ENCODE measurements at places on chromosomes 1 and 21. TPM values are rescaled to one million over a fixed set of nuclear protein-coding genes. Genes with fewer than 3 reads are reported as not detected.
A peak's percentile ranks its signal among the peaks of the same experiment; 100 is the strongest.

Gene ANGPTL3
- total RNA-seq = not detected

Gene AMY1B
- total RNA-seq = not detected

- peak; percentile 64 for DNase-seq
Observed at GRCh38 chr1:155591770-155592169, 18.2 kb upstream of the MSTO1 start.

- DNase-seq = no peak
Observed at GRCh38 chr1:171834821-171835220, 6.5 kb upstream of the DNM3 start.

Gene LCE1A
- total RNA-seq = not detected

GRCh38 chr1:3893190-3893589 is 6.9 kb downstream of the C1orf174 start:
- DNase-seq = no peak

Gene SPATA1
- total RNA-seq = 0.19 TPM

- DNase-seq = no peak
Observed at GRCh38 chr1:63592536-63593302, 492 bp upstream of the PGM1 start.

DNA sequence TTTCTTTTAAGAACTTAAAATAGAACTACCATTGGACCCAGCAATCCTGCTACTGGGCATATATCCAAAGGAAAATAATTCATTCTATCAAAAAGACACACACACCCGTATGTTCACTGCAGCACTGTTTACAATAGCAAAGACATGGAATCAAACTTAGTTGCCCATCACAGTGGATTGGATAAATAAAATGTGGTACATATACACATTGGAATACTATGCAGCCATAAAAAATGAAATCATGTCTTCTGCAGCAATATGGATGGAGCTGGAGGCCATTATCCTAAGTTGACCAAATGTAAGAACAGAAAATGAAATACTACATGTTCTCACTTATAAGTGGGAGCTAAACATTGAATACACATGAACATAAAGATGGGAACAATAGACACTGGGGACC is 585.3 kb upstream of the USP24 start:
- DNase-seq = no peak

Gene F5
- total RNA-seq = not detected

Gene PADI6
- not detected for total RNA-seq

Gene RSPO1
- not detected for total RNA-seq

DNA sequence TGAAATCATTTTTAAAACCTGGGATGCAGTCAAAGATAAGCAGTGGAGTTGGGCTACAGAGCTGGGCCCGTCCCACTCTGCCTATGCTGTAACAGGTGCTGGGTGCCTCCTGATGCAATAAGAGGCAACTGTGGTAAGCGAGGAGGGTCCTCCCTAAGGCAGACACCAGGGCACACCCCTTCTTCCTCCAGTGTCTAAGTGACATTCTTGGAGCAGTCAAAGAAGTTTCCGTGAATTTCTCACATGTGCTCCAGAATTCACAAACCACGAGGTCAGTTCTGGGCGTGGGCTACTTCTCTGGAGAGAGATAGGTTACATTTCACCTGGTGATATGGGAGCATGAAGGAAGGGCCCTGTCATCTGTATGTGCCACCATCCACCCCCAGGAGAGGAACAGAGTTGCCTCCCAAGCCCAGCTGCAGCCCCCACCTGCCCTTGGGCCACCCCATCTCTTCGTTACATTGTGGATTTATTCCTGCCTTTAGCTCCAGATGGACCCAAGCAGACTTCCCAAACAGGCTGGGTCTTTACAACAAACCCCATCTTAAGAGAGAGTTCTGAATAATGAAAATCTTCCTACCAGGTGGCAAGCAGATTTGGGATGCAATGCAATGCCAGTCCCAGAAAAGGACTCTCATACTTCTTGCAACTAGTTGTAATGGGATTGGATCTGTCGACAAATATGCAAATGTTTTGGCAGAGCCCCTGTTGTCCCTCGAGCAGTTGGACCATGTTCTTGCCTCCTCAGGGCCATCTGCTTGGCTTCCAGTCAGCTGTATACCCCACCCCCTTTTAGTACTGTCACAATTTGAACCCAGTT is 82.5 kb upstream of the CNTN2 start:
- DNase-seq = no peak

Gene FCAMR
- not detected for total RNA-seq

Gene LAMTOR5
- total RNA-seq = 102 TPM

Gene MAEL
- total RNA-seq = not detected

GRCh38 chr1:206952171-206952570 is 5.9 kb upstream of the PIGR start:
- DNase-seq = peak; percentile 71

Gene CSF1
- 33.8 TPM for total RNA-seq

GRCh38 chr1:156002188-156002911 is 18.4 kb downstream of the SSR2 start:
- DNase-seq = no peak

- DNase-seq = no peak
Observed at GRCh38 chr1:244350027-244350426, 101.7 kb downstream of the ADSS2 start.

Gene CFHR2
- not detected for total RNA-seq

Gene SLC5A9
- not detected for total RNA-seq

DNA sequence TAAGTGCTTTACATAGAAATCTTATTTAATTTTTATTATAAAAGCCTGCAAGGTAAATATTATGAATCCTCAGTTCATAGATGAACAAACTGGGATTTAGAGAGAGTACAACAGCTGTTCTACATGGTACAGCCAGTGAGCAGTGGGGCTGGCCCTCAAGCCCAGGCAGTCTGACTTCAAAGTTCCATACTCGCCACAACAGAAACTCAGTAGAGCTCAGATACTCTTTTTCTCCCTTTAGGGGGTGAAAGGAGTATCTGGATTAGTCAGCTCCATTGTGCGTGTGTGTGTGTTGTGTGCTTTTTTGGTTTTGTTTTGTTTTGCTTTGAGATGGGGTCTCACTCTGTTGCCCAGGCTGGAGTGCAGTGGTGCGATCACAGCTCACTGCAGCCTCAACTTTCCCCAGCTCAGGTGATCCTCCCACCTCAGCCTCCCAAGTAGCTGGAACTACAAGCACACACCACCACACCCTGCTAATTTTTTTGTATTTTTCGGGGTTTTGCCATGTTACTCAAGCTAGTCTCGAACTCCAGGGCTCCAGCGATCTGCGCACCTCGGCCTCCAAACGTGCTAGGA is 378.5 kb downstream of the SMYD3 start:
- DNase-seq = no peak

Gene KCNJ15
- 14.8 TPM for total RNA-seq

DNA sequence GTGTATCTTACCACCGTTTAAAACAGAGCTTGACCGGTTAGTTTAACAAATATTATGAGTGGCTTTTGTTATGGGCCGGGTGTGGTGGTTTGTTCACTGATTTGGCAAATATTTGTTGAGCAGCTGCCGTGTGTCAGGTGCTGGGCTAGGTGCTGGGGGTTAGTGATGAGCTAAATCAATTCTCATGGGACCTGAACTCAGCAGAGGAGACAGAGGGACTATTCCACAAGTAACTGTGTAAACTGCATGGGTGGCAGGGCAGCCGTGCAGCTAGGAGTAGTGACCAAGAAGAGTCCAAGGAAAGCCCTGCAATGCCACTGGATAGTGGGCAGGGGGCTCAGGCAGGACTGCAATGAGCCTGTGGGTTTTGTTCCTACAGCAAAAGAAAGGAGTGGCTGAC is 11.2 kb upstream of the C2CD2 start:
- DNase-seq = no peak

Gene UBXN10
- 0.03 TPM for total RNA-seq

Gene C1orf115
- total RNA-seq = not detected

DNA sequence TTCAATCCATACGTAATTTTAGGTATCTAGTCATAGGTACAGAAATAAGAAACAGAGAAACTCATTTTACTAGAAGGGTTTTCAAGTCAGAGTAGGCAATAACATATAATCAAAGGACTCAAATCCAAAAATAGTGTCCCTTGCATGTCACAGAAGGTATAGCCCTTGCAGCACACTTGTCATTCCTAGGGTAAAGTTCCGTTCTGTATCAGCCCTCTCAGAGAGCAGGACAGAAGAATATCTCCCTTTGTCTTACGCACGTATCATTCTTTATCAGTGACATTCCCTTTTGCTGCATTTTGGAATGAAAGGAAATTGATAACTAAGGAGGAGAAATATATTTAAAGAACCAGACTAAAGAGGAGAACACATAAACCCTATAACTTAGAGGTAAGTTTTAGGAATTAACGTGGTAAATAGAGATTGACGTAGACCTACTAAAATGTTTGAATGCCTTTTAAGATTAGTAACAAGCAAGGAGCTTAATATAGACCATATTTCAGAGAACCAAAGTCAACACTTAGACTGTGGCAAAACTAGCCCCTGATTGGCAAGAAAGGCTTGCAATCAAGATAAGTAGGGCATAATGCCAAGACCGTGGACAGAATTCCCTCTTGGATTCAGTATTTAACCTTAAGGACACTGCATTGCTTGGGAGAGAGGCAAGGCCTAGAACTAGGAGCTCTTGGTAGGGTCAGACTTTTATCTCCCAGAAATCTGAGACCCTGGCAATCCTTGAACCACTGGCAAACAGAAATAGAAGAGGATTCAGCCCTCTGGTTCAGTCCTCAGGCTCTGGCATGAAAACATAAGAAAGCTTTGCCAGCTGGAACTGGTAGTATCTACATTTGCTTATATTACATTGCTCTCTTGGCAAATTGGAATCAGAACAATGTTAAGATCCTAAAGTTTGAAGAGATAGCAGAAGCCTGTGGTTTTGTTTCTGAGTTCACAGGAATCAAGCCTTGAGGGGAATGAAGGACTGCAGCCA is 232.1 kb downstream of the ASTN1 start:
- no peak for DNase-seq

Gene CD1D
- 0.08 TPM for total RNA-seq

DNA sequence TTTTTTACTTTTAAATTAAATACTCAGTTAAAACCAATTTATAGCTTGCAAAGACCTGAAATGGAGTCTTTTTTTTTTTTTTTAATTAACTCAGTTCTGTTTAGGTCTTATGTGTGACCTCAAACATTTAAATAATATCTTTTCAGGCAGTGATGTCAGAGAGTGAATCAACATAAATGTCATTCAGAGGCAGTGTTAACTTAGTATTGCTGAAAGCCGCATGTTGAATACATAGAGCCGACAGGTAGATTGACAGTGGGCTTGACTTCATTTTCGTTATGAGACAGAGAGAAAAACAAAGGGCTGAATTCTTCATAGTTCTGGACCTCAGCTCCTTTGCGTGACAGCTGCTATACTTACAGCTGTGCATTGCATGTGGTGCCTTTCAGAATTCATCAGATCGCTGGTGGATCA is 51.5 kb downstream of the PRDM2 start:
- no peak for DNase-seq

Gene MPL
- total RNA-seq = not detected

GRCh38 chr21:35189077-35189863 is 140.2 kb upstream of the RUNX1 start:
- DNase-seq = peak; percentile 73

DNA sequence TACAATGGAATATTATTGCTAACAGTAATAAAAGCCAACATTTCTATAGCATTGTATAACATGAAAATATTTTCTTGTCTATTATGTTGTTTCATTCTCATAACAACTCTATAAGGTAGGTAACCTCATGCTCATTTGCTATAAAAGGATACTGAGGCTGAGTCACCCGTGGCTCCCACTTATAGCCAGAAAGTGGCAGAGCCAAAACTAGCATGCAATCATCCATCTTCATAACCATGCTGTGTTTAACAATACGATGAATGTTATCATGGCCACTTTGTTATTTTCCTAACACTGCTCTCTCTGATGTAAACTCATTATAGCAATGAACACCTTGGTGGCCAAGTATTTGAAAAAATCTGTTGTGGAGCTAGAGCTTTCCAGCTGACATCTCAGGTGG is 80.8 kb upstream of the JUN start:
- DNase-seq = no peak

DNA sequence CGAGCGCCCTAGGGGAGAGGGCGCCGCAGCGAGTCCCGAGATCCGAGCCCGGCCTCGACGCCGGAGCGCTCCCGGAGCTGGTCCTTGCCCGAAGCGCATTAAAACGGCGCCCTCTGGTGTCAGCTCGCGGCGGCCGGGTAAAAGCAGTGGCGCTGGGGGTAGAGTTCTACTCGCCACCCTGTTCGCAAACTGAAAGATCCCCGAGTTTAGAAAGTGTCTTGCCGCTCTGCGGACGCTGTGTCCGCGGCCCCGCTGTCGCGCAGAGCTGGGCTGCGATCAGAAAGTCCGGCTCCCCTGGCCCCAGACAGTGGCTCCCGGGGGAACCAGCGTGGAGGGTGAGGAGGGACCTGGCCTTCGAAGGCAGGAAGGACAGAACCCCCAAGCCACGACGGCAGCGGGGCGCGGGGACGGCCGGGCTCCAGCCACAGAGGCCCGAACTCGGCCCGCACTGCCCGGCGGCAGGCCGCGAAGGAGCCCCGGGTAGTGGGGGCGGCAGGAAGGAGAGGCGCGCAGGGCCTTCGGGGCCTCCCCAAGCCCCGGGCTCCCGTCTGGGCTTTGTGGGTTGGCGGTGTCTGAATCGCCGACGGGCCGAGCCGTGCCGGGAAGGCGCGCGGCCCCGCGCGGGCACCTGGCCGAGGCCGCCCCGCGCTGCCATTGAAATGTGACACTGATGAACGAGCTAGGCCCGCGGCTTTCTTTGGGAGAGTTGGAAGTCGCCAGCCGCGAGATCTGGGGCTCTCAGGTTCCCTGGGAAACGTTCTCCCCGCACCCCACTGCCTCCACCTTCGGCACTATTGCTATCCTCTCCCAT is 39.1 kb upstream of the NFIA start:
- DNase-seq = peak; percentile 77

GRCh38 chr1:26597629-26598039 is 68.1 kb downstream of the RPS6KA1 start:
- peak; percentile 77 for DNase-seq

Gene NOTCH2
- 55.7 TPM for total RNA-seq

Measured in myocyte (in vitro differentiated cells).